Stimulated activated CD4-positive, alpha-beta T cell treated with anti-CD3 and anti-CD28 coated beads, Interleukin-1b, Interleukin-23, amount 100 ng/mL, for 24 hours (primary cell): ENCODE measurements at places on chromosomes 7 and 10.

DNA sequence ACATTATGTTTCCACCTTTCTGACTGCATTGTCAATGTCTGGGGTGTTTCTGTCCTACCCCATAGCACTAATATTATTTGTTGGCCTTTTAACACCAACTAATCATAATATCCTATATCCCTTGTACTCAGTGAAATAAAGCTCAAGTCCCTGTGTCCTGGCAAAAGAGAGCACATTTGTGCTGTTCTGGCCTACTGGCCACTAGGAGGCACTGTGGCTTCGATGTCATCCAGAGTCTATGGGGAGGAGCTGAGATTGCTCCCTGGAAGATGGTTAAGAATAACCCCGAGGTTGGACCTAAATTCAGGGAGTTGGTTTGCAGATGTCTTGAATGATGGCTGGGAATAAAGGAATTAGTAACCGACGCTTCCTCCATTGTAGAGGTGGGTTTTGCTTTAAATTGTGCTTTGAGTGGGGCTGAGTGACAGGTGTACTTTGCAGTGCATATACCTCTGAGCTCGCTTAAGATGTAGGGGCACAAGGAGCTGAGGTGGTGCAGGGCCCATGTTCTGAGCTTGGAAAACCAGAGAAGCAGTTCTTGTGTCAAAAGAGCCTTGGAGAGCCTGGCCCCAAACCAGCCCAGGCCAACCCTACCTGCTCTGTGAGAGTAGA is 191.2 kb upstream of the PRSS1 start:
- DNase-seq: no peak

DNA sequence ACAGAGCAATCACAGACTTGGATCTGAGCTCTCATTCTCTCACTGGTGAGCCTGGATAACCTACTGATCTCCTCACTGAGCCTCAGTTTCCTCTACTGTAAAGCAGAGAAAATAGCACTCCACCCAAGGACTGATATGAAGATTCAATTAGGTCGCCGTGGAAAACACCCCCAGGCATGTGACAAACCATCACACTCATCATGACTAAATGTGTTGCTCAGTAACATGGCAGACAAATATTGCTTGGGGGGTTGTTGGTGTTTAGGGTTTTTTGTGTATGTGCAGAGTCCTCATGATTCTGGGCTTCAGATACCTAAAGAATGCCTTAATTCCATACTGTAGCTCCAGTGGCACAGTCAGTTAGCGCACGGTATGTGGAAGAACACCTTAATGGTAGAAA is 122.1 kb upstream of the TCF7L2 start:
- no peak for DNase-seq

DNA sequence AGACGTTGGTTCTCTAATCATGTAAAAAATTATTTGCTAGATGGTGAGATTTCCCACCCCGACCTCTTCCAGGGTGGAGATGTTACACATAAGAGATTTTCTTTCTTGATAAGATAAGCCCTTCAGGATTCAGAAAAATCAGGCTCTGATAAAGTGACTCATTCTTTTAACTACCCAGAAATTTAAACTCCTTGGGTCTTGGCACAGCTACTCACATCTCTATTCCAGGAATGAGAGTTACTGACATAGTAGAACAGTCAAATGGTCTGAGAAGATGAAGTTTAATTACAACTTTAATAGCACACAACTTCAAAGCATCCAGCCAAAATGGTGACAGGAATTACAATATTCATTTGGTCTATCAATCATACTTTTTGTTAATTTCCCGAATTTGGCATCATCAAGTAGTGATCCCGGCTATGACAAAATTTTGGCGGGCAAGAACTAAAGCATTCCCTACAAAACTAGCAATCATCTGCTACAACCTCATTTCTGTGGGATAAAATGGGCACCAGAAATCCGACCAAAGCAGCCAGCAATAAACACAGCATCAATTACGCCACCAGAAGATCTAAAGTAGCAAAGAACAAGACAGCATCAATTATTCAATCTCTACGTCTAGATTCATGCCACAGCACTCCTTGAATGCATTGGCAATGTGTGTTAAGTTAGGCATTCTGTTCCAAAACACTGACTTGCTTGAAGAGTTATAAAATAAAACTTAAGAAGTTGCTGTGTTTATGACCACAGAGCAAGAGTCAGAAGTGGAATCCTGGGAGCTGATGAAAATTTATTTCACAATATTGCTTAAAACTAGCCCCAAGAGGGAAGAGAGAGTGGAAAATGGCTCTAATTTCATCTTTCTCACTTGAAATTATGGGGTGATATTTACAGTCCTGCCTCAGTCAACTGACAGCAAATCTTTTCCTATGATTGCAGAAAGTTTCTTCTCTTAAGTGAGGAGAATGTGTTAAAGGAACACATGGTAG is 565.7 kb upstream of the ANKRD30A start:
- no peak for DNase-seq

GRCh38 chr7:82517050-82517449 is 73.5 kb upstream of the CACNA2D1 start:
- DNase-seq: no peak

DNA sequence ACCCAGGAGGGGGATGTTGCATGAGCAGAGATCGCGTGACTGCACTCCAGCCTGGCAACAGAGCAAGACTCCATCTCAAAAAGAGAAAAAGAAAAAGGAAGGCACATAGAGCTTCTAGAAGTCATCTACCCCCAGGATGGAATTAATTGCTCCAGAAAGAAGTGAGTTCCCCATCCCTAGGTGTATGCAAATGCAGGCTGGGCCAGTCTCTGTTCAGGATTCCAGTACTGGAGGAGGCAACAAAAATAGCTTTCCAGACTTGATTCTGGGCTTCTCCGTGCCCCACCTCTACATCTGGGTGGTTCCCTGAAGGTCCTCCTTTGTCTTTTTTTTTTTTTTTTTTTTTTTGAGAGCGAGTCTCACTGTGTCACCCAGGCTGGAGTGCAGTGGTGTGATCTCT is 28.6 kb downstream of the CASTOR2 start:
- no peak for DNase-seq

GRCh38 chr7:44219371-44220045 is 18.7 kb downstream of the YKT6 start:
- DNase-seq: no peak

GRCh38 chr7:12107841-12108254 is 103.2 kb upstream of the TMEM106B start:
- no peak for DNase-seq

GRCh38 chr10:130021383-130021950 is 57.4 kb upstream of the EBF3 start:
- no peak for DNase-seq

DNA sequence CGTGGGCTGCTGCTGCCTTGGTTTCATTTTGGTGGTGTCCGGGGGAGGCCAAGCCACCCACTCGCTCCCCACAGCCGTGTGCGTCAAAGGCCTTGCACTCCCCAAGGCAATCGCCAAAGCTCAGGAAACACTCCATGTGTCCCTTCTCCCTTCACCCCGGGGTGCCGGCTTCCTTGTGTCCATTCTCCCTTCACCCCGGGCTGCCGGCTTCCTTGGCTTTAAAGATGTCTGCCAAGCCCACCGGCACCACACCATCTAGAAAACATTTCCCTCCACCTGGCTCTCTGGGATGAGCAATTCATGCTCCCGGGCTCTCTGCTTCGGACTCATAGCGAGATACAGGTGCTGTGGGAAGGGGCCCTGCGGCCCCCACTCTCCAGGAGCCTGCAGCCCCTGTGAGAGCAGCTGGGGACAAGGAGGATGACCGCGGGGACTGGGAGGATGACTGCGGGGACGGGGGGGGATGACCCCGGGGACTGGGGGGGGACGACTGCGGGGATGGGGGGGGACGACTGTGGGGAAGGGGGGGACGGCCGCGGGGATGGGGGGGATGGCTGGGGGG is 322.1 kb downstream of the DNAJB6 start:
- no peak for DNase-seq

GRCh38 chr7:3229904-3230470 is 71.1 kb upstream of the SDK1 start:
- no peak for DNase-seq

DNA sequence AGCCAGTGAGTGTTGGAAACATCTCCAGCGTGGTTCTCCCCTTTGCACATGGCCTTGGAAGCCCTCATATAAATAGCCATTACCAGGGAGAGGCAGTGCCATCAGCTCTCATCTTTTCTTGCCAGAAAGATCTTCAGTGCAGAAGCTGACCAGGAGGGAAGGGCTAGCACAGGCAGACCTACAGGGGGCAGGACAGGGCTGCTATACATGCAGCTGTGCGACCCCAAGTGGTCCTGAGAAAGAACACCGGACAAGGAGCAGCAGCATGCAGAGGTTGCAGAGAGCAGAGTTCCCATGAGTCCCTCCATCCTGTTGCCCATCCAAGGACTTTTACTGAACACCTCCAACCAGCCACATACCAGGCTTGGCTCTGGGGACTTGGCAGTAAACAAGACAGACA is 17.1 kb downstream of the GRID1 start:
- no peak for DNase-seq

DNA sequence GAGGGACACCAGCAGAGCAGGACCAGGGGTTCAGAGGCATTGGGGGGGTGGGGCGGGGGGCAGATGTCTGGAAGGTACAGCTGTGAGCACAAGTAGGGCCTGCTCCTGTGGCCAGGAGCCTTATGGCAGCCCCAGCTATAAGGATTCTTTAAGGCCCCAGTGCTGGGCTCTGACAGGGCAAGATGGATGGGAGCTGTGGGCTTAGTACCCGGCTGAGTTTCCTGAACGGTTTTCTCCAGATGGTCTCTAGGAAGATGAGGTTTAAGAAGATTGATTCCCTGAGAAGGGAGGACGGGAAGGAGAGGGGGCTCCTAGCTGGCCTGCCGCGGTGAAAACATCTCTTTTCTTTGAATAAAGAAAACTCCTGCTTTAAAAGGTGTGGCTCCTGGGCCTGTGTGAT is 30.1 kb upstream of the COMTD1 start:
- DNase-seq: no peak

- no peak for DNase-seq
Observed at GRCh38 chr7:70573071-70573661, 558.8 kb upstream of the GALNT17 start.

- no peak for DNase-seq
Observed at GRCh38 chr7:19248115-19248514, 102.9 kb upstream of the FERD3L start.

DNA sequence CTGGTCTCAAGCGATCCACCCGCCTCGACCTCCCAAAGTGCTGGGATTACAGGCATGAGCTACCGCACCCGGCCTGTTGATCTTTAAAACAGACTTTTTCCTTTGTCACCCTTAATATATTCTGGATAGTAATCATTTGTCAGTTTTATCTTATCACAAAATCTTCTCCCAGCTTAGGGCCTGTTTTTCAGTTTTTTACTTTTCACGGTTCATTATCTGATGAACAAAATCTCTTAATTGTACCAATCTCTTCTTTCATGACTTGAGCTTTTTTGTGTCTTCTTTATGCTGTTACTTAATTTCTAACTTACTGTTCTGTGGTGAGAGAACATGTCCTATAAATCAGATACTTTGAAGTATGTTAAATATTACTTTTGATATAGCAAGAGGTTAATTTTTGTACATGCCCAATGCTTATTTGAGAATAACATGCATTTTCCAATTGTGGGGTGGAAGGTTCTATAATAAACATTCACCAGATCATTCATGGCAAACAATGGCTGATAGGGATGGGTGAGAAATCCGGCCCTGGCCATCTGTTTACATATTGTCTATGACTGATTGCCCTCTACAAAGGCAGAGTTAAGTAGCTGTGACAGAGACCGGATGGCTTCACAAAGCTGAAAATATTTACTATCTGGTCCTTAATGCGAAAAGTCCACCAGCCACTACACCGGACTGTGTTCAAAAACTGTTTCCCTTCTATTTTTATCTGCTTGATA is 5.3 kb downstream of the PAPOLB start:
- DNase-seq: no peak

GRCh38 chr7:81457852-81458522 is 311.9 kb downstream of the HGF start:
- DNase-seq: no peak

- DNase-seq: no peak
Observed at GRCh38 chr7:20787660-20788419, 1.2 kb upstream of the SP8 start.
